ENCODE measurements at places on chromosomes 7 and 10.

- no peak for DNase-seq
Measured at GRCh38 chr7:88302486-88302885, 4.2 kb downstream of the STEAP4 start.

GRCh38 chr7:151104411-151105235, 18.3 kb downstream of the AGAP3 start:
- no peak for DNase-seq

- DNase-seq = no peak
Measured at GRCh38 chr10:106296750-106297392, 867.6 kb downstream of the SORCS1 start.

GRCh38 chr10:85641479-85642009, 725.1 kb downstream of the GRID1 start:
- no peak for DNase-seq

DNA sequence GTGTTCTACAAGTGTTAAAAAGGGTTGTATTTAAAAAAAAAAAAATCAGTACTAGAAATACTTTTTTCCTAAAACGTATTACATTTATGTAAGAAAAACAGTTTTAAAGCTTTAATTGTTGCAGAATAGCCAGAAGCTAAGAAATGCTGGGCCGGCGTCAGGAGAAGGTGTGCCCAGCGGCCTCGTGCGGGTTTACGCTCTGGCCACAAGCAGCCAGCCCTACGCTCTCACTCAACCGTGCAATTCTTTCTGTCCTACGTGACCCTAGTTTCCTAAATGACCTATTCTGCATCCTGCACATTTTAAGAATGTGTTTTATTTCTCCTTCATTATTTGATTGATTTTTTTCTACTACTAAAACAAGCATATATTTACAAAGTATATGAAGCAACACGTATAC, 279.7 kb upstream of the KLF14 start:
- no peak for DNase-seq

DNA sequence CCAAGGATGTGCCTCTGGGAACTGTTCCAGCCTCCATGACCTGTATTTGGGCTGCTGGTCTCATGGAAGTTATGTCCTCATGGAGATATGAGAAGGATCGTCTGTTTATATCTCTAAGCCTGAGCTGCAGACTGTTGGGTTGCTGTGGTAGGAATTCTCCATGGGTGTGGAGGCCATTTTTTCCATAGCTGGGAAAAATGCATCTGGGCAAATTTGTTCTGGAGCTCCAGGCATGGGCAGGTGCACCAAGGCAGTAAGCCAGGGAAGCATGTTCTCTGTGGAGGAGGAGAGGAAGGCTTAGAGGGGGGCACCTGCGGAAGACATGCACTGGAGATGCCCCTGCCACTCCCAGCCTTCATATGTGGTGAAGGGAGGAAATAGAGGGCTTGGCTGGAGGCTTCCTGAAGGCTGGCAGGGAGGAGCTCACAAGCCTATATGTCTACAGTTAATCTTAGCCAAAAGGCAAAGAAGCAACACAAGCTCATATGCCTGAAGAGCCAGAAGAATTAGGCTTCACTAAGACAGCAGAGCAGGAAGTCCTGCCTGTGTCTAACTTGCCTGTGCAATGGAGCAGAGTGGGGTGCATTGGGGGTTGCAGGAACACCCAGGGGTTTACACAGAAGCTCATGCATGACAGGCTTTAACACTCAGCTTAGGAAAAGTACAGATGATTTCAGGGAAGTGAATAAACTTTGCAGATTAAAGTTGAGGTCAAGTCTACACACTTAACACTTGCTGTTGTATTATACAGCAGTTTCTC, 35.1 kb upstream of the CXCL12 start:
- no peak for DNase-seq

DNA sequence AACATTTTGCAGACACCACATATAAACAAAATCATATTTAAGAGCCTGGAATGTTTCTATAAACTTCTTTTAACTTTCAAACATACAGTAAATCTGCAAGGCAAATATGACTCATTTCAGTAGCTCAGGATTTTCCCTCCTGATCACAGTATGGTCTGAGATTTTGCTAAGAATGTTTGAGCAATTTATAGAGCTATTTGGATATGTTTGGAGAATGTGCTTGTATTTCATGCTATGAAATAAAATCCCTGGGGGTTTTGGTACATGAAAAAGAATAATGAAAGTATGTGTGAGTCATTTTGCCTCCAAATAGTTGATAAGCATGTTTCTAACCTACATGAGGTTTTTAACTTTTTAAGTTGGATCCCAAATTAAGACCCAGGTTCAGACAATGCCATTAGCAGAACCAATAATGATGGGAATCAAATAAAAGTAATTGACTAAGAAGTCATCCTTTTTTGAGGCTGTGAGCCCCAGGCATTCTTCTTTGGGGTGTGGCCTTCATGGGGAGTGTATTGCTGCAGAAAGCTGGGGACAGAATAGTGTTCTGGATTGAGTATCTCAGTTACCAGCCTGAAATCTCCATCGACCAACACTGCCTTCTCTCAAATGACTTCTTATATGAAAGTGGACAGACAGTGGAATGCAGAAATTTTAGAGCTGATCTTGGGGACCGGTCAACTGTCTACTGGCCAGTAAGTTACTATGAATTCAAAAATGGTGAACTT, 66.1 kb upstream of the AGBL3 start:
- DNase-seq = no peak

DNA sequence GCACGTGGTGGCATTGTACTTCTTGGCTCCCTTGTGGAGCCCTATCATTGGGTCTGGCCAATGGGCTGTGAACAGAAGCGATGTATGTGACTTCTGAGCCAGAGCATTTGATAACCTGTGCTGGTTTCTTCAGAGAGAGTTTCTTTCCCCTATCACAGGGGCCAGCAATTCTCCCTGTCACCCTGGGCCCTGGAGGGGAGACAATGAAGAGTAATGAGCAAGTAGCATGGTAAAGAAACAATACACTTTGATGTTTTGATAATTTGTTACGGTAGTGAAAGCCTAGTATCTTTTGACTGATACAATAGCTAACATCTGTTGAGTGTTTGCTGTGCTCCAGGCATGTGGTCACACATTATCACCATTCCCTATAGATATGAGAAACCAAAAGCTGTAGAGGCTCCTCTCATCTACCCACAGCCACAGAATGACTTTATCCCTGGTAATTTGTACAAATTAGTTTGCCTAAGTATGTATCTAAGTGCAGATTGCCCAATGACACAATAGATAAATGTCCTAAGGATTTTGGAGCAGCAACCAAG, 113.4 kb upstream of the SVIL start:
- no peak for DNase-seq

GRCh38 chr10:116554628-116555027, 8.9 kb downstream of the PNLIP start:
- no peak for DNase-seq

DNA sequence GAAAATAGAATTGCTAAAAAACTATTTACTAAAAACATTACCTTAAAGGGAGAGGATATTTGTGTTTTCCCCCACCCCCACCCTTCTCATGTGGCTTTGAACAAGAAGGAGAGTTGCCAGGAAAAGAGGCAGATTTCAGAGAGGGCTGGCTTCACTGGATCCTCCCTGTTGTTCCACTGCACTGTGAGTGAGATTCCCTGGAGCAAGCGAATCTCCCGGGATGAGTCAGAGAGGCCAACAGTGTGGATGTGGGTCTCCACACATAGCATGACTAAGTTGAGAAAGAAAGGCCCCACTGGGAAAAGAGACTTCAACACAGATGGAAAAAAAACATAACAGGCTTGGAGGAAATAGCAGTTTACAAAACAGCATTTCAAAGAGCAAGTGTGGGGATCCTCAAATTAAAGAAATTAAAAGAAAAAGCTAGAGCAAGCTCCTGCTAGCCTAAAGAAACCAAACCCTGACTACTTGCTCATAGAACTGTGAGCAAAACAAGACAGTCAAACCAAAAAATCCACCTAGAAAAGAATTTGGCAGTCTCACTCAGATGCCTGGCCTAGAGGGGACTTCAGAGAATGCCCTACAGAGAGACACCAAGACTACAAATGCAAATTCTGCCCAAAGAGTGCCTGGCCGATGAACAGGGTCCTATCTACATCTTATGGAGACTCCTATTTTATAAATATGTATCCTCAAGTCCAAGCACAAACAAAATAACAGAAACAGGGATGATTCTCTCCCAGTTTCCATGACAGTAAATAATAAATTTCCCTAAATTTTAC, 3.4 kb downstream of the CAV1 start:
- no peak for DNase-seq

GRCh38 chr7:114791771-114792170, 130.1 kb upstream of the MDFIC start:
- no peak for DNase-seq

DNA sequence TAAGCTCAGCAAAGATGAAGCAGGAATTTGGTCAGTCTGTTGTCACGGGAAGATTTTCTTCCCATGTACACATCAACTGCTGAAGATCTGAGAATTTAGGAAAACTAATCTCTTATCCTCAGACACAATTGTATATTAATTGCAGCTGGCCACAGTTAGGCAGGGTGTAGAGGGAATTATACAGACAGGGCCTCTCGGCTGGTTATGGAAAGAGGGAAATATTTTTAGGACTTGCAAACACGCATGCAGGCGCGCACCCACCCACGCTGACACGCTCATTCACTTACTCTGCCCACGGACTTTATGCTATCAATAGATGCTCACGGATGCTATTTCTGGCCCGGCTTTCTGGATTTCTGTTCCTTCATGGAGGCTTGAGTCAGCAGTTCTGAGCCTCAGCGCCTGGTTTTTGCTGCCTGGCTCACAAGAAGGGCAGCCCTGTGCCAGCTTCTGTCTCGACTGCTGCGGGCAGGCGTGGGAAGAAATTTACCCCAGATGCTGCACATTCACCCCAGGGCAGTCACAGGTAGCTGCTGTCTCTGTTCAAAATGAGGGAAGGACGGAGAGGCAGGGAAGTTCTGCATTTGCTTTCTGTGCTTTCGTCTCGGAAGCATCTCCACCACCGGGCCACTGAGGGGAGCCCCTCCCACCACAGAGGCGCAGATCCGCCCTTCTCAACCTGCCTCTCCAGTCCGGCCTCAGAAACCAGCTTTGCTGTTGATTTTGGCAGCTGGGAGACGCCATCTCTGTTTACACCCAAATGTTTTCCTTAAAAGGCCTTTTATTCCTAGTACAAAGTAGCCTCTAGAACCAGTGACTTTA, 116.3 kb upstream of the BTBD16 start:
- DNase-seq = no peak

- DNase-seq = no peak
Measured at GRCh38 chr10:76190634-76191270, 759.3 kb downstream of the LRMDA start.

GRCh38 chr7:32116436-32116835, 46.2 kb upstream of the PDE1C start:
- no peak for DNase-seq

- DNase-seq = no peak
Measured at GRCh38 chr7:11335947-11336346, 362.3 kb downstream of the PHF14 start.

DNA sequence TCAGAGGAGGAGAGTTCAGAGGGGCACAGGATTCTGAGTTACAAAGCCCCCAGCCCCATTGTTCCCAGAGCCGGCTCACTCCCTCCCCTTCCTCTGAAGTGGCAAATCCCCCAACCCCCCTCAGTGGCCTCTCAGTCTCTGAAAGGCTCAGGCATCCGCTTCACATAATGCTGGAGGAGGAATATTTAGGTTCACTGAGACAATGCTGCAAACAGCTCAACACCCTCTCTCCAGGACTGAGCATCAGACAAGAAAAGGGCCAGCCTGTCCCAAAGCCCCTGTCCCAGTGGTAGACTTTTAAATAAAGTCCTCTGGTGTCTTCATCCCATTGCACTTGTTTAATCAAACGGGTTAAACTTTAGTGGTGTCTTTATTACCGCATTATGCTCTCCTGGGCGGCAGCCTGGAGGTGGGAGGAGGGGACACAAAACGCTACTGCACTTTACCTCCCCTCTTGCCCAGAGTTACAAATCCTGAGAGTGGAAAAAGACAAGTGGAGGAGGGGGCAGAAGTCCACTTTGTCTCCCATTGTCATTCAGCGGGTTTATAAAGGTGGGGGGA, 257.9 kb downstream of the FGFR2 start:
- no peak for DNase-seq

DNA sequence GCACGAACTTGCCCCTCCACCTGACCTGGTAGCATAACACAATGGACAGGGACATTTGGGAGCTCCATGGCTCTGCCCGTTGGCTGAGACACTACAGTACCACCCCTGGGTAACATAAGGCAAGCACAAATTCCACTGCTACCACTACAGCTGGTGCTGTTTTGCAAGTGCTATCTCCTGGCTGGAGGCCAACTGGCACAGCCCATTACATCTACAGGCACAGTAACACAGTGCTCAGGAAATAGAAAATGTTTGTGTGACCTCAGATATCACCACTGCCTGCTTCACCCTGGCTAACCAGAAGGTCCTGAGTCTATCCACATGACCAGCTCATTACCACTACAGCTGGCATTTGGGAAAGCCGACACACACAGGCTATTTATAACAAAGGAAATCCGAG, 631.1 kb upstream of the MBL2 start:
- no peak for DNase-seq

GRCh38 chr10:84845628-84846261, 517.4 kb downstream of the CCSER2 start:
- DNase-seq = peak; percentile 8

GRCh38 chr7:5526100-5526905, 102.7 kb upstream of the TNRC18 start:
- peak; percentile 66 for DNase-seq

DNA sequence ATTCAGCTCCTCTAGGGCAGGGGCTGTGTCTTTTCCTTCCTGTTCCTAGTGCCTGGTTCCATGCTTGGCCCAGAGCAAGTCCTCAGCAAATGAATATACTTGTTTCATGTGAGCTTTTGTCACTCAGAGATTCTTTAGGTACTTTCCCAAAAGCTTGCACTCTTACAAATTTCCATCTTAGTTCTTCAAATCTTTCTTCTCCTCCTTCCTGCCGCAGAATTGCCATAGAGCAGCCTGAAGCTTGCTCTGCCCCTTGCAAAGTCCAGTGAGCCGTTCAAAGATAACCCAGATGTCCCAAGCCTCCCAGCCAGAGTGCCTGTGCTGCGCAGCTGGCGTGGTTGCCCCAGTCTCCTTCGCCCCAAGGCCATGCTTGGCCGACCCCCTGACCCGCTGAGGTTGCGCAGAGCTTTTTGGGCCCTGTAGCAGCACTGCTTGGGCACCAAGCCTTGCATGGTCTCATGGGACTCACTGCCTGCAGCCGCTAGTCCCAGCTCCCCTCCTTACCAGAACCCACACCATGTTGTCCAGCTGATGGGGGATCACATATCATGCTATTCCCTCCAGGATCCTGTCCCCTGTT, 20.7 kb downstream of the CHST3 start:
- no peak for DNase-seq

DNA sequence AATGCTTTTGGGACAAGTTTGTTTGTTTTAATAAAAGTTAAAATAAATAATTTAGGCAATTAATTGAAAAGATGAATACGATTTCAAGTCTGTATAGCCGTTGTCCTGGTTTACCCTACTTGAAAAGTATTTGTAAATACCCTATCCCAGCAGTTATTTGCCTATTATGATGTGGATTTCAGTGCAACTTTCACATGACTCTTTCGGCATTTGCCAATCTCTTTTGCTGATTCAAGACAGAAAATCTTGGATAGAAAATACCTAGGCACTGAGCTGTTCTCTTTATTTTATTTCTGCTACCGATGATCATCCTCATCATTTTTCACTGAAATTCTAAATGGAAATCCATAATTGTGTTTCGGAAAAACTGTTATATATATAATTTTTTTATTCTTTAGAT, 125.9 kb upstream of the FZD8 start:
- DNase-seq = no peak
